ENCODE measurements at places on chromosomes 16 and 17. TPM values are rescaled to one million over a fixed set of nuclear protein-coding genes. Genes with fewer than 3 reads are reported as not detected.

The HOXB4 gene
- total RNA-seq: 0.79 TPM

- no peak for DNase-seq
Observed at GRCh38 chr16:65318138-65318537, 196.3 kb upstream of the CDH11 start.

- DNase-seq: peak; percentile 82
Observed at GRCh38 chr16:65315081-65315780, 193.4 kb upstream of the CDH11 start.

DNA sequence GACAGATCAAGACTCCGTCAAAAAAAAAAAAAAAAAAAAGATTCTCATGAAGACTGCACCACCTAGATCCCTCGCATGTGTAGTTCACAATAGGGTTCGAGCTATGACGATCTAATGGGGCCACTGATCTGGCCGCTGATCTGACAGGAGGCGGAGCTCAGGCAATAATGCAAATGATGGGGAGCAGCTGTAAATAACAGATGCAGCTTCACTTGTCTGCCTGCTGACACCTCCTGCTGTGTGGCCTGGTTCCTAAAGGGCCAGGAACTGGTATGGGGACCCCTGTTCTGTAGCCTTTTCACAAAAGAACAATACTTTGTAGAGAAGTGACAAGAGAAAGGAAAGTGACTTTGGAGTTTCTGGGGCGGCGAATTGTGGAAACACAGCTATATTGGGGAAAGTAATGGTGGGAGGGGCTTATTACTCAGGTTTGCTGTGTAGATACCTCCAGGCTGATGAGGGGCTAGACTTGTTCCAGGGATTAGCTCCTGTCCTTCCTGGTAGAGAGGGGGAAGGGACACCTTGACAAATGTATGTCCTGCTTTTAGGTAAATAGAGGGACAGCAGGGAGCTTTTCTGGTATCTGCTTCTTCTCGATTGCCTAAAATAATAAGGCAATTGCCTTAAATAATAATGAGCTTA, 57.1 kb downstream of the HAPSTR1 start:
- no peak for DNase-seq

The PPY gene
- total RNA-seq: not detected

The KCNJ18 gene
- total RNA-seq: not detected

The NDE1 gene
- total RNA-seq: 17.2 TPM

The CD7 gene
- 0.64 TPM for total RNA-seq

DNA sequence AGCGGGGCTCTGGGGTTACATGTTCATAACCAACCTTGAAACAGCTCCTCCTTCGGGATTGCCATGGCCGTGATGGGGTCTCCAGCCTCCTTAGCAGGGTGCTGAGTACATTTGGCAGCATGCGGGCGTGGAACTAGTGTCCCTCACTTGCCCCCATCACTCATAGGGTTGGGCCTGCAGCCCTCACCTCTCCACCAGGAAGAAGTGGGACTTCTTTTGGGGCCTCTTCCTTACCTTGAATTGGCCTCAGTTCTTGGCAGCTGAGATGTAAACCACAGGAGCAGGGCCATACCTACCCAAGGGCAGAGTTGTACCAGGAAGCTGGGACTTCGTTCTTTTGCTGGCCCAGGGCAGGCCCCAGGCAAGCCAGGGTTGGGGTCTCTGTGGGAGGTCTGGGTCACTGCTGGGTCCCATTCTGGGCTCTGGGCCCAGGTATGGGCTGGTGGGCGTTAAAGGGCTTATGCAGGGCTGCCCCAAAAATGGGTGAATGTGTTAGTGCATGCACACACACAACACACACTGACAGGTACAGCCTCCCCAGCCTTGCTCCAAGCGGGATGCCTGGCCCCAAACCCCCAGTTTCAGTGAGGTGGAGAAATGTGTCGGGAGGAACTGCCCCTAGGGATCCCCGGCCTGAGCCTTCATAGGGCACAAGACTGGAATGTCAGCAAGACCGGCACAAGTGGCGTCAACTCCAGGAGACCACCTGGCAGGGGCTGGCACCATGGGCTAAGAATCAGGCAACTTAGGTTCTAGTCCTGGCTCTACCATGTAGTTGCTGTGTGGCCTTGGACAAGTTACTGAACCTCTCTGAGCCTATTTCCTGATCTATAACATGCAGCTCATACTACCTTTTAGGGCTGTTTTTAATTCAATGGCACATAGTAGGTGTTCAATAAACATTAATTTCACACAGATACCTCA, 3.9 kb upstream of the KRT15 start:
- no peak for DNase-seq

The KCNJ12 gene
- 11.4 TPM for total RNA-seq

DNA sequence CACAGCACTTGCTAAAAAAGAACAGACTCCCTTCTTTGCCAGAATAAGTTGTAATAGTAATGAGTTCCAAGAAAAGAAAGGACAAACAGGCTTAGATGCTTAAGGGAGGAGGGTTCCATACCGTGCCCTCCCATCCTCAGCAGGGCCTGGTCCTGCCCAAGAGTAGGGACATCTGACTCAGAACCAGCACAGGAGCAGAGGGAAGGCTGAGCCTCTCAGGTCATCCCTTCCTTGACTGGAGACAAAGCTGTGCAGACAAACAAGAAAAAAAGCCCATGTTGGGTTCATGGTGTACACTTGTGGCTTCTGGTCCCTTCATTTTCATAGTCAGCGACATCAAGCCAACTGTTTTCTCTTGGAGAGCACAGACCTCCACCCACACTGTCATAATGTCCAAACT, 44.2 kb upstream of the NDRG4 start:
- DNase-seq: no peak

The TERB1 gene
- total RNA-seq: not detected

GRCh38 chr17:81806461-81807209, 2.7 kb downstream of the GCGR start:
- DNase-seq: no peak

DNA sequence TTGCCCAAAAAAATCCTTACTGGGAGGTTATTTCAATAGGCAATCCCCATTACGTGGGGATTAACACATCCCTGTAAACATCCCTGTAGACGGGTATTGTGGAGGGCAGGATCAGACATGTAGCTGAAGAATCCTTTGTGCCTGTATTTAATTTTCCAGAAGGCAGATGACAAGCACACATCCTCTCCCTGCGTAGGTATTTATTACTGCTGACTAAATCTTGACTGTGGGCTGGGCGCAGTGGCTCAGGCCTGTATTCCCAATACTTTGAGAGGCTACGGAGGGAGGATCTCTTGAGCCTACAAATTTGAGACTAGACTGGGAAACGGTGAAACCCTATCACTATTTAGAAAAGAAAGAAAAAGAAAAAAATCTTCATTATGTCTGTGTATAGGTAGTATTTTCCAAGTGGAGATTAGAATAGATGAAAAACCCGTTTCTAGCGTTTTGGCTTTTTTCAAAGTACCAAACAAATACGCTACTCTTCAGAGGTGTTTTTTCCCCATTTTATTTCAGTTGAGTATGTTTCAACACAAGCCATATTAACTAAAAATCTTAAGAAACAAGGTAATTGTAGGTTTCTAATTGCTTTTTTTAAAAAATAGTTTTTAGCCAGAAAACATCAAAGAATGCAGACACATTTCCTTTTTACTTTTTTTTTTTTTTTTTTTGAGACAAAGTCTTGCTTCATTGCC, 1.5 kb upstream of the MARF1 start:
- no peak for DNase-seq

DNA sequence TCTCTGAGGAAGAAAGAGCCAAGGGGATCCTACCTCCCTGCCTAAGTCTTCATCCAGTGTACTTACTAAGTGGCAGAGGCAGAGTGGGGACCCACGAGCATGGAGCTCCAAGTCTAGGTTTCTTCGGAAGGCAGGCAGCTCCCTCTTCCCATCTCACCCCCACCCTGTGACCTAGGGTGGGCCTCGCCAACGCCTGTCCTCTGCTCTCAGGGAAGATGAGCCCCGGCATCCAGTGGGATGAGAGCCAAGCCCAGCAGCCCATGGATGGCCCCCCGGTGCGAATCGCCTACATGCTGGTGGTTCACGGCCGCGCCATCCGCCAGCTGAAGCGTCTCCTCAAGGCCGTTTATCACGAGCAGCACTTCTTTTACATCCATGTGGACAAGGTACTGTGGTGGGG, 8.3 kb downstream of the XYLT2 start:
- DNase-seq: no peak

DNA sequence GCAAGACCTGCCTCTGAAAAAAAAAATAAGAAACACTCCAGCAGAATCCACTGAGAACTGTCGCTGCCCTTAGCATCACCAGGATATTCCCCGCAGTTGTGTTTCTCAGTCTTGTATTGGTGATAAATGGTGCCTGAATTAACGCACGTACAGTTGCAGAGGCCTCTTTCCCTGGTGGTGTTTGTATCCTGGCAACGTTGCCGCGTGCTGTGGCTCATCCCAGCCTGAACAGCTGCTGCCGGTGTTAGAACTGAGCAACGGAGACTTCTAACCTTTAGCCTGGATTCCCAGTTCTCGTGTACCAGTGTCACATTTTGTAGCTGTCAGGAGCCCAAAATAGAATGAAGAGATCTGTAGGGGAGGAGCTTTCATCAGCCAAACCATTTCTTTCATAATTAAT, 4.8 kb downstream of the MLYCD start:
- DNase-seq: peak; percentile 83

- no peak for DNase-seq
Observed at GRCh38 chr16:82452004-82452756, 174.6 kb upstream of the CDH13 start.

DNA sequence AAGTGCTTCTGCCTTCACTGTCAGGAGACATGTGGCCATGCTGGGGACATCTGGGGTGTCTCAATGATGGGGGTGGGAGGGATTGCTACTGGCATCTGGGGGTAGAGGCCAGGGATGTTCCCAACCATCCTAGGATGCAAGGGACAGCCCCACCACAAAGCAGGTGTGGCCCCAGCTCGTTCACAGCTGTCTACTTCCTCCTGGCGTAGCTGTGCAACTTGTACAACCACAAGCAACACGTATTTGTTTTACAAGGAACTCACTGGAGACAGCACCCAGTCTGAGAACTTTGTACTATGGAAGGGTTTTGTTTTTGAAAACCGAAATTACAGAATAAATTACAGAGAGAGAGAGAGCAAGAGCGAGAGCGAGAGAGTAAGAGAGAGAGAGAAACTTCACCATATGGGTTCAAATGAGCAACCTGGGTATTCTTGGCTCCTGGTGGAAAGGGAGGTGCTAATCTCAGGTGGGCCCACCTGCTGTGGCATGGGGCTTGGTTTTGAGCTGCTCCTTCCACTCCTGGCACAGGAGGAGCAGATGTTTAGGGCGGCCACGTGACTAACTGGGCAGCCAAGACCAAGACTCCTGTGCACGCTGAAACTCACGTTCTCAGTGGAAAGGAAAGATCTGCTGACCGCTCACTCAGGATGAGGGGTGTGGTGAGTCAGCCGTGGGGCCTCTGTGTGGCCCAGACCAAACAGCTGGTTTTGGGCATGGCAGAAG, 17.5 kb upstream of the TNFRSF13B start:
- no peak for DNase-seq

DNA sequence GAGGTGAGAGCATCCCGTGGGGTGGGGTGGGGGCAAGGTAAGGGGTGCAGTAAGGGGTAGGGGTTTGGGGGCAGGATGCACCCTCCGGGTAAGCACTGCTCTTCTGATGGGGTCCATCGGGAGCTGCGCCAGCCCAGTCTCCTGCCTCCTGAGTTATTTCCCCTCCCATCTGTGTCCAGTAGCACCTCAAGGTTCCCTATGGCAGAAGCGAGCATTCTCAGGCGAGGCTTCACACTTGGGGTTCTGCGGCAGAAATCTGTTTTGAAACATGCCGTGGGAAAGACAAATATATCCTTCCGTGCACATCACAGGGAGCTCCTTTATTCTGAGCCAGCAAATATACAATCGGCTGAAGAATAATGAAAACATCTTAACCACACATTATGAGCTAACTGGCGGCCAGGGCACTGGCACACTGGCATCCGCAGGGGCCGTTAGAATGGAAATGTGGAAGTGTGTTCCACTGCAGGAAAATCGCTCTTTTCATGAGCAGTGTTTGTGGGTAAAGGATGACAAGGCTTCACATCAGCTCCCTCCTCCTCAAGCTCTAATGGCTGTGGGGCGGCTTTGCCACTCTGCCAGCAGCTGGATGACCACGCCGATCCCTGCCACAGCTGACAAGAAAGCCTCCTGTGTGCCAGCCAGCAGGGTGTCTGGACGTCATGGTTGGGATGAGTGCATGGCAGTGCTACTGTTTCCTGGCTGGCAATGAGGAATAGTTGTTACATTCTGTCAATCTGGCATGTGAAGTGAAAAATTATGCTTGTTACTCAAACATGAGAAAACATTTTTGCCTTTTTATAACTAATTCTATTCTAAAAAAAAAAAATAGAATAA, 20.0 kb downstream of the MTHFSD start:
- DNase-seq: peak; percentile 37

The SALL1 gene
- not detected for total RNA-seq

- DNase-seq: peak; percentile 14
Observed at GRCh38 chr16:88300463-88300835, 82.3 kb upstream of the ZNF469 start.

The MPV17L gene
- 5.3 TPM for total RNA-seq

The AARSD1 gene
- 31.5 TPM for total RNA-seq

The KRTAP16-1 gene
- not detected for total RNA-seq

GRCh38 chr16:67865318-67865717, 7.5 kb upstream of the EDC4 start:
- DNase-seq: no peak

- no peak for DNase-seq
Observed at GRCh38 chr16:20865420-20866131, 34.6 kb downstream of the DCUN1D3 start.

- DNase-seq: peak; percentile 49
Observed at GRCh38 chr16:85555719-85556455, 57.2 kb upstream of the GSE1 start.

- peak; percentile 85 for DNase-seq
Observed at GRCh38 chr16:57115514-57116182, 23.3 kb downstream of the CPNE2 start.

GRCh38 chr16:68790130-68790761, 53.1 kb upstream of the TANGO6 start:
- DNase-seq: no peak

DNA sequence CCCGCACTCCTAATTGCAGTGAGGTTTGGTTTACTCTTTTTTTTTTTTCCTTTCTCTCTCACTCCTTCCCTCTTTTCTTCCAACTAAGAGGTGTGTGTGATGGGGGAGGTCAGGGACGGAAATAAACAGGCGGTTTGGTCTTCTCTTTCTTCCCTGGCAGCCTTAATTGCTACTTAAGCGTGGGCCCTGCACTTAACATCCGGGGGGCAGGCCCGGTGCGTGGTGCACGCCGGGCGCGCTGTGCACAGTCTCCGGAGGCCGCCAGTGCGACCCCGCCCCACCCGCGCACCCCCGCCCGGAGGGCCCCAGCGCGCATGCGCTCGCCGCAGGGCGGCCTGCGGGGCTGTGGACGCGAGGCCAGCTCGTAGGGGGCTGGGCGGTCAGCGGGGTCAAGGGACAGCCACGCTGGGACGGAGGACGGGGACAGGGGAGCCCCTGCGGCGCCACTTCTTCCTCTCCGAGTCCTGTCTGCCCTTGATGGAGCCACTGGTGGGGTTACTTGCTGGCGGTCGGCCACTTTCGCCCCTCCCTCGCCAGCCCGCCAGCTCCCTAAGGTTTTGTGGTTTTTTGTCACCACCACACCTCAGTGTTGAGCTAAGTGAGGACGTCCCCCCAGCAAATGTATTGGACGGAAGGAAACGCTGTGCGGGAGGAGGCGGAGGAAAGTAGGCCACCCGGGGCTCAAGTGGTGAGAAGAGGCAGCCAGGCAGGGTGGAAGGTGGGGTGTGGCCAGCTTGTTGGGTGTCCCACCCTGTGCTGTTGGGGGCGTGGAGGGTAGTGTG, 120.9 kb downstream of the MRM1 start:
- peak; percentile 78 for DNase-seq
